Stimulated activated CD8-positive, alpha-beta memory T cell treated with anti-CD3 and anti-CD28 coated beads, Interleukin-4, amount 100 ng/mL, for 24 hours (primary cell): ENCODE measurements at places on chromosomes 2 and 18.

DNA sequence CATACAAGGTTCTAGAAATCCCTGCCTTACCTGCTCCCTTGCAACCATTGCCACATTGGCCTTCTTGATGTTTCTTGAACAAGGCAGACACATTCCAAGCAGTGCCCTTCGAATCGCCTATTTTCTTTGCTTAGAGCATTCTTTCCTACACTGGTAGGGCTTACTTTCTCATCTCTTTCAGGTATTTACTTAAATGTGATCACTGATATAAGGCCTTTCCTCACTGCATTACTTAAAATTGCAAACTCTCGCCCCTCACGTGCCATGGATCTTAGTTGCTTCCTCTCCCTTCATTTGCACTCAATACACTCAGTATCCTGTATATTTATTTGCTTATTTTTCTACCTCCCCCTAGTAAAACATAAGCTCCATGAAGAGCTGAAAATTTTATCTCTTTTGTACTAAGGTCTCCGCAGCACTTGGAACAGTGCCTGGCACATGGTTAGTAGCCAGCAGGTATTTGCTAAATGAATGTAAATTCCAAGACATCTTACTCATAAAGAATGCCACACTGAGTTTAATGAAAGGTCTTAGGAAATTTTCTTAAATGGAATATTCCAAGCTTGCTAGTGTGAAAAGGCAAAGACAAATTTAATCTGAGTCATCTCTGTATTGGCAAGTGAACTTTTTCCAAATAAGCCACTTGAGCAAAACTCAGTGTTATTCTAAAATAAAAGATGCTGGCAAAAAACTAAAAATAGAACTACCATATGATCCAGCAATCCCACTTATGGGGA lies 42.4 kb upstream of the FIGN start:
- no peak for DNase-seq

GRCh38 chr2:27681841-27682240 lies 18.2 kb downstream of the SLC4A1AP start:
- DNase-seq, result no peak

GRCh38 chr2:76584474-76584873 lies 873.8 kb upstream of the GCFC2 start:
- no peak for DNase-seq

GRCh38 chr2:219965287-219966194 lies 338.1 kb downstream of the SLC4A3 start:
- DNase-seq, result no peak

DNA sequence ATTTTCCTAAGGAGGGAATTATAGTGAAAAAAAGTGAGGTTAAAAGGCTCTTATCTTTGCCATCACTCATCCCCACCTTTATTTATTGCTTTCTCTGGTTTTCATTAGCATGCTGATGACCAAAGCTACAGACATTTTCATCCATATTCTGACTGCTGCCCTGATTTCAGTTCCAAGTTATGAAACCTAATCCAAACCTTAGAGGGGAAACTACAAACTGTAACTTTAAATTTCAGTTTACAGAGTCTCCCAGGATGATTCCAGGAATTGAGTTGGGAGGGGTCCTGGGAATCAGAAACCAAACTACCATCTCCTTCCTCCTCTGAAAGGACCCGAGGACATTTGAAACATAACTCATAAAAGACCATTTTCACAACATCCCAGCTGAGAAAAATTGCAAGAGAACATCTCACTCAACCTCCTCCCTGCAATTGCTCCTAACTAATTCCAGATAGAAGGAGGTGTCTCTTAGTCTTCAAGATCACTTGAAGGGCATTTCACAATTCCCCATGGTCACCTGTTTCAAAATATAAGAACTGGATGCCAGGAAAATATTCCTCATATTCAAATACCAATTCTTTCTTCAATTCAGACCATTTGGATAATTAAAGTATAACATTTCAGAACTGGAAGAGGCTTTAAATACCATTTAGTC lies 520.6 kb downstream of the TNS1 start:
- DNase-seq, result no peak

DNA sequence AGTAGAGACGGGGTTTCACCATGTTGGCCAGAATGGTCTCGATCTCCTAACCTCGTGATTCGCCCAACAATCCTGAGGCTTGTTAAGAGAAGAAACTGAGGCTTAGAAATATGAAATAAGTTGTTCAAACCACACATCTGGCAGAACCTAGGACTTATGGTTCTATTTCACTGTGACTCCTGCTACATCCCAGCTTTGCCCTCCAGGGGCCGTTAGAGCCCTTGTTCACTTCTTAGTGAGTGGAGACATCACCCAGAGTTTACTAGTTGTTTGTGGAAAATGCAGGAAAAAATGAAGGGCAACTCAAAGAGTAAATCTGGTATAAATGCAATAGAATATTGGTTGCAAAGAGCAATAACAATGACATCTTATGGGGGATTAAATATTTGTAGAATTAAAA lies 43.9 kb downstream of the MARCHF4 start:
- no peak for DNase-seq

GRCh38 chr2:120453635-120453998 lies 107.7 kb downstream of the INHBB start:
- no peak for DNase-seq

DNA sequence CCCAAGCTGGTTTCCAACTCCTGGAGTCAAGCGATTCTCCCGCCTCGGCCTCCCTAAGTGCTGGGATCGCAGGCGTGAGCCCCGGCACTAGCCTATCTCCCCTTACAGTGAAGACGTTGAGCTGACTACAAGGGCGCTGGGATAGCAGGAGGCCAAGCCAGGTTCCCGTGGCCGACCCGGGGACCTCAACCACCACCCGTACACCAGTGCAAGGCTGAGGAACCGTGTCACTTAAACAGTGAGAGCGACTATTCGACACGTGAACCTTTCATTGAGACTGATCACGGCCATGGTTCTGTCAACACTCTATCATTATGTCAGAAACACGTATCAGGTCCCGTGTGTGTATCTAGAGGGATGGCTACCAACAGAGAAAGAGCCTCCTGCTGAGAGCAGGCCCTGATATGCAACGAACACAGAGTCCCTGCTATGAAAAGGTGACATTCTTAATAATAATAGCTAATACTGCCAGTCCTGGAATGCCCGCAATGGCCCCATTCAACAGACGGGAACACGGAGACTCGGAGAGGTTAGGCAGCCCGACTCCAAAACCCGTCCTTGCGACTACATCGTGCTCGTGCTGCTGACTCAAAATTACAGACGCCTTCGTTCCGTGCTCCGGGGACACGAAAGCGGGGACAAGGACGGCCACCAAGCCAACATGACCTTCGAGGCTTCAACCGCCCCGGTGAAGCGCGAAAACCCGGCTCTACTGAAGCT lies 833 bp downstream of the AFG3L2 start:
- DNase-seq, result no peak

GRCh38 chr2:222248256-222248655 lies 50.5 kb downstream of the PAX3 start:
- DNase-seq, result no peak

DNA sequence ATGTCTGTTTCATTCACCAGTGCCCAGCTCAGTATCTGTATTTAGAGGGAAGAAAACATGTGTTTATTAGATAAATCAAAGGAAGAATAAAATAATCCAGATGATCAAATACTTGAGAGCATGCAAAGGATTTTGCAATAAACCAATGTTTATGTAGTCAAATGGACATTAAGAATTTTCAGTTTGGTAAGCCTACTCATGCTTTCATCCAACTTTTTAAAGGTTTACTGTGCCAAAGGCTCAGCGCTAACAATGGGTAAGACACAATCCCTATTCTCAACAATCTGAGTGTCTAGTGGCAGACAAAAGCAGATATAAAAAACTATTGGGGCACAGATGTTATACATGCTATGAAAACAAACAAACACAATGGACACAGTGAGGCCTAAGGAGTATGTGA lies 26.3 kb downstream of the GRB14 start:
- DNase-seq, result no peak
